GM12865 (cell line): ENCODE measurements at places on chromosomes 7 and 10.
A peak's percentile ranks its signal among the peaks of the same experiment; 100 is the strongest.

- DNase-seq = no peak
These were observed 16.0 kb downstream of the GIMAP5 start for GRCh38 chr7:150753239-150753638.

- DNase-seq = no peak
These were observed 559 bp downstream of the KCNMA1 start for GRCh38 chr10:77636967-77637531.

DNA sequence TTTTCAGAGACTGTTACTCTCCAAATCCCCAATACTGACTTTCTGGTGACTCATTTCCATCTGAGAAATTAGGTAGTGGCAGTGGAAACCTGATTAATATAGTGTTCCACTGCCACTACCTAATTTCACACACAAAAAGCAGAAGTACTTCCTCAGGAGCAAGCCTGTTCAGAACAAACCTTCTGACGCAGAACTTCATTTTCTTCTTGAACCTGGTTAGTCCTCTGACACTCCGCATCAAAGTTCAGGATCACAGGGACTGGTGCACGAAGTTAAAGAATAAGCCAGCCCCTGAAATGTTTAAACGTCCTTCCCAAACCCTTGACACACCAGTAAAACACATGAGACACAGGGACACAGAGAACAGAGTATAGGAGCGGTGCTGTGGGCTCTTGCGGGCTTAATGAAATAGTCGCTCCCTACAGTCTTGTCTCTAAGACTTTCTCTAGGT, 4.4 kb downstream of the WDR91 start:
- peak; percentile 65 for DNase-seq

DNA sequence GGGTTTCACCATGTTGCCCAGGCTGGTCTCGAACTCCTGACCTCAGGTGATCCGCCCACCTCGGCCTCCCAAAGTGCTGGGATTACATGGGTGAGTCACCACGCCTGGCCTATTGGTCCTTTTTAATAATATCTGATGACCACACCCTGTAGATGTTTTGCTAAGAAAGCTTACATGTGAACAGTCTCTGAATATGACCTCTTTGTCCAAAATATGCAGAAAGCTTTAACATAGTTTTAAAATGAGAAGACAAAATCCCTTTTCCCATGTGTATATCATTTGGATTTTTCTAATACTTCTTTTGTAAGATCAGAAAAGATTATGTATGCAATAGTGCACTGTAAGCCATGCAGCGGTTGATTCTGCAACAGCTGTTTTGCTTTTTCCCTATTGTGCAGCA, 38.5 kb downstream of the MCU start:
- DNase-seq = no peak

GRCh38 chr10:36117231-36117630, 475.1 kb upstream of the FZD8 start:
- no peak for DNase-seq

DNA sequence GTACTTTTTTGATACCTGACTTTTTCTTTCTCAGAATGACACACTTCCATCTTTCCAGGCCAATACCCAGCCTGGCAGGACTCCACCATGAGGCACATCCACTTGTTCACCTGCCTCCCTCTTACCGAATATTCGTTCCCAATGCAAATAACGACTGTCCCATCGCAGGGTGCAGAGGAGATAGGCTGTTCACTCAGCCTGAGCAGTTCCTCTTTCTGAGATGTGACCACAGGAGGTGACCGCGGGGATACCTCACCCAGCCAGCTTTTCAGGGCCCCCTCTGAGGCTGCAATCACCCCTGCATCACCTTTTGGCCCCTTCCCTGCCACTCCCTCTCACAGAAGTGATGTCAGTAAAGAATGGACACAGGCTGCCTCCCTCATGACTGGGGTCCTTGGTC, 28.3 kb downstream of the PTPRN2 start:
- no peak for DNase-seq

- DNase-seq = no peak
These were observed 64.6 kb upstream of the RNF148 start for GRCh38 chr7:122767339-122767738.

DNA sequence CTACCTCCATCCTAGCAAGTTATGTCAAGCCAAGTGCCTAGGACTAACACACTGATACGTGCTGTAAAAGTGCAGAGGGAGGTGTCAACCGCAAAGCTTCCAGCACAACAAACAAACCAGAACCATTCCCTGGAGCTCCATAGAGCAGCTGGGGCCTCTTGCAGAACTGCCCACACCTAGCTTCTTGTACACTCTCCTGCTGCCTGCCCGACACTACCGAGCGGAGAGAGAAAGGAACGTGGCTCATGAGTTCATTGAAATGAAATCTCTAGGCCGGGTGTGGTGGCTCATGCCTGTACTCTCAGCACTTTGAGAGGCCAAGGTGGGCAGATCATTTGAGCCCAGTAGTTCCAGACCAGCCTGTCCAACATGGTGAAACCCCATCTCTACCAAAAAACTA, 73.5 kb downstream of the MKI67 start:
- DNase-seq = no peak

- peak; percentile 95 for DNase-seq
These were observed 76.0 kb downstream of the HIP1 start for GRCh38 chr7:75662579-75663301.

GRCh38 chr7:16399265-16399831, 22.0 kb downstream of the CRPPA start:
- DNase-seq = no peak

DNA sequence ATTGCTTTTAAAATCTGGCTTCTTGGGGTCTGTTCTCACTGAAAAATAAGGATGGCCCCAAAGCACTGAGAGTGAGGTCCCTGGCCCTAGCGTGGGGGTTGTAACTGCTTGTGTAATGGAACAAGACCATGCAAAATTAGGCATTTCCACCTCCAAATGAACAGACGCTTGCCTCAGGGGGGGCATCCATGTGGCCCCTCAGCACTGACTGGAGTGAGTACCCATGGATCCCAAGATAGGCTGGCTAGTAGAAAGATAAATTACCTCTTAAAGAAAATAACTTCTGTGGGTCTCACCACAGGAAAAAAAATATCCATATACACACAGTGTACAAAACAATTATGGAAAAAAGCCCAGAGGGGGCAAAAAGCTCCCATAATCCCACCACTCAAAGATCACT, 15.2 kb upstream of the CPA1 start:
- DNase-seq = no peak

DNA sequence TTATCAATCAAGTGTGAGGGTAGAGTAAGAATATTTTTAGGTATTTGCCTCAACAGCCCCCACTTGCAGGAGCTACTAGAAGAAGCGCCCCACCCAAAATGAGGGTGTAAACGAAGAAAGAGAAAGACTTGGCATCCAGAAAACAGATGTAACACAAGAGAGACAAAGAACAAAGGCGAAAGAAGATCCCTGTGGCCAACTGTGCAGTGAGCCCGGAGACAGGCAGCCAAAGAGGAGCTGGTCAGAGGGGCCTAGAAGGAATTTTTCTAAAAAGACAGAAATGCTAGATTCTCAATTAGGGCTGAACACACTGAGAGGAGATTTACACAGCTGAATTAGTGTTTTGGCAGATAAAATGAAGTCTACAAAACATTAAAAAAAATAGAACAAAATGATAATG, 29.6 kb upstream of the EIF5AL1 start:
- DNase-seq = no peak

DNA sequence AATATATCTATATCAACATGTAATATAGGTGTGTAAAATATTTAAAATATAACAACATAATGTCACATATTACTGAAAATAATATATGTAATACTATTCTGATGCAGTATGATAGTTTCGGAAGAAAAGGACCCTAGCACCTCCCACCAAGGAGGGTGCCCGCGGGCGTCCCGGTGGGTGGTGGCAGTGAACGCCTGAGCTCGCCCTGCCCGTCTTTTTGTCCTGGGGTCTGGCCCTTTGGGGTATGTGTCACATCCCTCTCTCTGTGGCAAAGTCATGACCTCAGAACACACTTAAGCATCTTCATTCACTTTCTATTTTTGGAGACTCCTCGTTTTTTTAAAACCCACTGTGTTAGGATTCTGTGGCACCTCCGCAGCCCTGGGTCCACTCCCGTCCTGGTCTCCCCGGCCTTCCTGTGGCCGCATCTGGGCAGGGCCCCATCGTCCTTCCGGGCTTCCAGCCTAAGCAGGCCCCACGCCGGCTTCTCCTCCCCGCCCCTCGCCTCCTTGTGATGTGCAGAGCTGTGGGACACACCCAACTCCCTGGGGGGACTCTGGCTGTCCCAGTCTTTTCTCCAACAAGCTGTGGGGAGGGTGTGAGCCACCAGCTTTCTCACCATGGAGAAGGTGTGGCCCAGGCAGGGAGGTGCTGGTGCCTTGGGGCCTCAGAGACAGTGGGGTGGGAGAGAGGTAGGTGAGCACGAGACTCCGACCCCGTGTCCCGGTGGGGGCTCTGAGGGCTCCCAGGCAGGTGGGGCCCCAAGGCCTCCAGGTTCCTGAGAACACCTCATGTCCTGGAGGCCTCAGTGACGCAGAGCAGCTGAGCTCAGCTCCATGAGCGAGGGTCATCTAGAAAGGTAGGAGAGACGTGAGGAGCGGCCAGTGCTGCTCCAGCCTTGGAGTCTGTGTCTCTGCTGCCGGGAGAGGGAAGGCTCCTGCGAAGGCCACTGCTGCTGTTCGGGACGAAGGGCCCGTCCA, 16.5 kb downstream of the PWWP2B start:
- no peak for DNase-seq

- DNase-seq = no peak
These were observed 42.0 kb upstream of the JAZF1 start for GRCh38 chr7:28222636-28223035.

- DNase-seq = no peak
These were observed 27.5 kb downstream of the DLG5 start for GRCh38 chr10:77899080-77899477.

- no peak for DNase-seq
These were observed 76.3 kb downstream of the CLIP2 start for GRCh38 chr7:74365322-74366022.

- DNase-seq = no peak
These were observed 222.3 kb downstream of the SNX10 start for GRCh38 chr7:26513948-26514347.

DNA sequence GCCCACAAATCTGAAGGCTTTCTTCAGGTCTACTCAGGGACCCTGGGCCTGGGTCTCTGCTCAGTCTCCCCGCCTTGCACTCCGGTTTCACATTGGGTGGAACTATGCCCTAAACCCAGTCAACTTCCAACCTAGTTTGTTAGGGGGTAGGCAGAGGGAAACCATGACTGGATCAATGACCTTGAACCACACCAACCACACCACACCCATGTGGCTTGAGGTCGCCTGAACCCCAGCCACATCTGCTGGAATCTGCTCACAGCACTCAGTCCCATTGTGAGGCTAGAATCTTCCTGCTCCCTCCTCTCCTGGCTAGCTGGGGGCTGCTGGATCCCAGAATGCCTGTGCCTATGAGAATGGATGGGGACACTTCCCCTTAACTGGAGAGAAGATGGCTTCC, 17.9 kb downstream of the RFC2 start:
- DNase-seq = no peak

GRCh38 chr10:13830385-13830784, 243.6 kb downstream of the PRPF18 start:
- no peak for DNase-seq
